Thymus (tissue), 14 donors: ENCODE measurements at places on chromosomes 3 and 15.

DNA sequence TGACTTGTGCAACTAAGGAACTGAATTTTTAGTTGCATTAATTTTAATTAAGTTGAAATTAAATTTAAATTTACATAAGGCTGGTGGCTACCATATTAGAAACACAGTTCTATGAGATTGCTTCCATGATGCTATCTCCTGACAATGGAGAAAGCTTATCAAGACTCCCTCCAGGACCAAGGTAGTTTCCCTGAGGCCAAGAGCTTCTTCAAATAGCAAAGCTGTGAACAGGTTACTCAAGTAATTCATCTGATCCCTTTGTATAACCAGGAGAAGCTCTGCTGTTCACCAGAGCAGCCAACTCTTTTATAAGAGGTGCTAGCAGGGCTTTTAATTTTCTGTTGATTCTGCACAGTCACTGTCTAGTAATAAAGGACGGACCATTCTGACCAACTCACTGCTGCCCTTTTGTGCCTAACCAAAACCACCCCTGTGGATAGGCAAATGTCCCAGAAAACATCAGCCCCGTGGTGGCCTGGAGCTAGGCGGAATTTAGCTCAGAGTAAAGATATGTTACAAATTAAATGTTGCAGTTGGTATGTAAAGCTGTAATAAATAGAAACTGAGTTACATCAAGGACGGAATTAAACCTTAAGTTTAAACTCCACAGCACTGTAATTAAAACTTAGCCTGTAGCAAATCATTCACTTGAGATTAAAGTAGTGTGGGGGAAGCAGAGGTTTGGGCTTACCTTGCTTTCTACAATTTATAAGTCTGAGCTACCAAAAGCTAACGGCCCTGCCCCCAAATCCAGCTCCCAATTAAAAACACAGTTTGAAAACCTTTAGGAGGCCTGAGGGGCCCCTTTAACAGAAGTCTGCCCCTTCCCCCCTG, 55.6 kb upstream of the LRTM1 start:
- no peak for DNase-seq

DNA sequence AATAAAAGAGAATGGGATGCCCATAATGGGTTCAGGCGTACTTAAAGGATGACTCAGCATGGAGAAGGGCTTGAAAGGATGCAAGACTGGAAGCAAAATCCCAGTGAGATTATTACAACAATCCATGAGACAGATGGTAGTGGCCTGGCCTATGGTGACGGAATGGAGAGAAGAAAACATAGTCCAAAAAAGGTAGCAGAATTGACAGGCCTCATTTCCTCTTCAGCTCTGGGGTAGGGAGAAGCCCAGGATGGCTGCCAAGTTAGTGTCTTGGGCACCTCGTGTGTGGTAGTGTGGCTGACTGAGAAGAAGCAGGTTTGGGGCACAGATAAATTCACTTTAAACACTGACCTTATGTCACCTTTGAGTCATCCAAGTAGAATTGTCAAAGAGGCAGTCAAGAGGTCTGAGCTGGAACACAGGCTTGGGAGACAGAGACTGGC, 18.1 kb downstream of the MB21D2 start:
- no peak for DNase-seq

DNA sequence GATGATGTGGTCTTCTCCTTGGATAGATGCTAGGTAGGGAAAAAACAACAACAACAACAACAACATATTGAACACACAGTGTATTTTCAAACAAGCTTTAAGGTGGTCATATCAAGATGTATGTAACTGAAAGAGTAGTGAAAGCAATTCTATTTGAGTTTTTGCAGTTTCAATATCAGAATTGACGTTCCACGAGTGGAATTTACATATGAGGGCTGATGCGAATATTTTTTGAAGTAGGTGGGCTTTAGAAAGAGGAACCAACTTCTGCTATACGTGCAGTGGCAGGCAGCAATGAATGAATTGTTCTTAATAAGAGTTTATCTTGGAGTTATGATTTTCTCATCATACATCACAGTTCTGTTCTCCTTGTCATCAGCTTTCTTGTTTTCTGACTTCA, 151.9 kb upstream of the CNTN3 start:
- no peak for DNase-seq

- DNase-seq = no peak
These were observed 75.1 kb downstream of the SLC12A8 start for GRCh38 chr3:125137358-125138033.

DNA sequence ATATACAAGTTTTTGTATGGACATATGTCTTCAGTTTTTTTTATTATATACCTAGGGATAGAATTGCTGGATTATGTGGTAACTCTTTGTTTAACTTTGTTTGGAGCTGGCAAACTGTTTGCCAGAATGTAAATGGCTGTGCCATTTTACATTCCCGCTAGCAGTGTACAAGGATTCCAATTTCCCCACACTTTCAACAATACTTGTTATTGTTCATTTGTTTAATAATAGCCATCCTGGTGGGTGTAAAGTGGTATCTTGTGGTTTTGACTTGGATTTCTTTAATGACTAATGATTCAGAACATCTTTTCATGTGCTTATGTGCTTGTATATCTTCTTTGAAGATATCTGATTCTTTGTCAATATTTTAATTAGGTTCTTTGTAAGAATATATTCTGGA, 64.4 kb downstream of the ZNF609 start:
- no peak for DNase-seq

DNA sequence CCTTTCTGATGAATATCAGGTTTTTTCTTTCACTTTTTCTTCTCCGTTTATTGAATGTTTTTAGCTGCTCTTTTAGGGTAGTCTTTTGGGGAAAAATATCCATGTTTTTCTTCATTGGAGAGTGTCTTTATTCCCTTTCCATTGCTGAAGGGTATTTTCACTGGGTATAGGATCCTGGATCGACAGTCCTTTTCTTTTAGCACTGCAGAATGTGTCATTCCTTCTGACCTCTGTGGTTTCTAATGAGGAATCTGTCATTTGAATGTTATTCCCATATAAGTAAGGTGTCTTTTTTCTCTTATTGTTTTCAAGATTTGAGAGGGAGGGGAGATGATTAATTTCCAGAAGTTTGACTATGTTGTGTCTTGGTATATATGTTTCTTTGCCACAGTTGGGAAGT, 96.8 kb downstream of the BBX start:
- DNase-seq = no peak
